ENCODE measurements at places on chromosomes 12 and 14. TPM values are rescaled to one million over a fixed set of nuclear protein-coding genes. Genes with fewer than 3 reads are reported as not detected.
A peak's percentile ranks its signal among the peaks of the same experiment; 100 is the strongest.

- peak; percentile 34 for DNase-seq
Observed at GRCh38 chr12:452667-453210, 7.0 kb upstream of the B4GALNT3 start.

Gene RPS6KL1
- 4.5 TPM for total RNA-seq

- DNase-seq: no peak
Observed at GRCh38 chr12:30700216-30700900, 4.7 kb upstream of the IPO8 start.

DNA sequence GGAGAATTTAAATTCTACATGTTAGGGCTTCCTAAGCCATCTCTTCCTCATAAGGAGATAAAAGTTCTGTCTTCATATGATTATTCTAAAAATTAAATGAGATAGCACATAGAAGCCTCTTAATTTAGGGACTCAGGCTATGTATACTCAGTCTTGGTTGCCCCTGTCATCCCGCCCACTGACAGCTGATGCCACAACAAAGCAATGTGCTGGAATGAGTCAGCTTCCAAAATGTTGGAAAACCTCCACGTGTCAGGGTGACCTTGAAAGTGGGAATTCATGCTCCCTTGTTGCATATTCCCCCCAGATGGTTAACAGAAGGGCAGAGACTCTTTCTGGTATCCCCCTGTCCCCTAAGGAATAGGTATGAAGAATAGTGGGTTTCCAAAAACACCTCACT, 238.0 kb upstream of the DDHD1 start:
- no peak for DNase-seq
